Activated naive CD4-positive, alpha-beta T cell (primary cell): ENCODE measurements at places on chromosomes 2 and 18.

- no peak for DNase-seq
Observed at GRCh38 chr2:105865222-105865913, 120.7 kb downstream of the NCK2 start.

- no peak for DNase-seq
Observed at GRCh38 chr2:29293830-29294438, 178.7 kb downstream of the CLIP4 start.

DNA sequence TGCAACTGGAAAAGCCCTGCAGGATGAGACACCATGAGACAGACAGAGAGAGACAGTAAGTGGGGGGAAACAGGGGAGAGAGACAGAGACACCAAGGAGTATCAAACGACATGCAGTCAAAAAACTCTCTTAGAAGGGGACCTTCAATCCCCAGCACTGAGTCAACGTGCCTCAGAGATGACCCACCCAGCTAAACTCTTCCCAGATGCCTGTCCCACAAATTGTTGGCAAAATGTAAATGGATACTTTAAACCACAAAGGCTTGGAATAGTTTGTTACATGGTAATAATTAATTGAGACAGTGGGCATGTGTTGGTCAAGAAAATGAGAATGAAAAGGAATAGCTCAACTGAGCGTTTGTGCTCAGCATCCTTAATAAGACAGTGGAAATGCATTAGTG is 98.3 kb downstream of the GRB14 start:
- no peak for DNase-seq

DNA sequence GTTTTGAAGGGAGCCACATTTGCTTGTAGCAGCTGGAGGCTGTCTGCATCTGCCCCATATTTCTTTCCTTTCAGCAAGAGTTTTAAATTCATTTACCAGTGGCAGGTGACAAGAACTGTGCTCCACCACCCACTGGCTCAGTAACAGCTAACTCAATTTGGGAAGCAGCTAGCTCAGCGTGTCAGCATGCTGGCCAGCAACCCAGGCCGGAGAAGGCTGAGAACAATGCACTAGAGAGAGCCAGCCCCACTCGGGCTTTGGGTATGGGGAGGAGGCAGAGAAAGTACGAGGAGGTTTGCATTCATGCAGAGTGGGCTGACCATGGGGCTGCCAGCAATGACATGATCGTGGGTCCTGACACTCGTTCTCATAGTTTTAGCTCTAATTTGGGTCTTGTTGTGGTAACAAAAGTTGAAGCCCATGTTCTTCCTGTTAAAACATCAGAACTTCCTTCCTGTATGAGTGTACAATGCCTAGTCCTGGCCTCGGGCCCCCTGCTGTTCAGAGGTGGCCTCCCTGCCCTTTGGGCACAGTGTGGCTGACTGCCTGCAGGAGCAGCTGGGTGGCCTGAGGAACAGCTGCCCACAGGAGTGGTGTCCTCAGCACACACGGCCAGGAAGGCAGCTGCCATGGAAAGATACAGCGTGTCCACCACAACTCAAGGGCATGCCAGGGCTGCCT is 23.0 kb downstream of the CDC42EP3 start:
- no peak for DNase-seq

DNA sequence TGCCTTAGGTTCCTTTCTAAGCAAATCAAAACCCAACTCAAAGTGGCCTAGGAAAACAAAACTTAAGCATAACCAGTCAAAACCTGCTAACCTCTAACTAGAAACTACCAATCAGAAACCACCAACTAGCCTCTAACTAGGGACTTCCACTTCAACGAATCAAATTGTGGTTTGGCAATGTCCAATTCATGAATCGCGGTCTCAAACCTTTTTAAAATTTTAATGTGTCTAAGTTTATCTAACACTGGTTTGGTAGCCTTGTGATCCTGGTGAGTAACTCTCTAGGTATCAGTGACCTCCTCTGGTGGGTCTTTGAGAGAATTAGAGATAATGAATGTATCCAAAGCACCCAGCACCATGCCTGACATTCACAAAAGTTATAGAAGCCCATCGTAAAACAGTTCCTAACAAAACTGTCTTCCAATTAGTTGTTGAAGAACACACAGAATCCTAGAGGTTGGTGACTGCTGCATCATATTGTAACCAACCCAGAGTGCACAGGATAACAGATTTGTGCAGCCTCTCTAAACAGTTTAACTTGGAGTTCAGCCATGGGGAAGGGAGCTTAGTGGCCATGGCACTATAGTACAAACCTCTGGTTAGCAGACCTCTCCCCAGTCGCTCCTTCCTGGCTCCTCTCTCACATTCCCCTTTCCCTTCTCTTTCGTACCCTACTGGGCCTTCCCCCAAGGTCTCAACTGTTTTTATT is 45.2 kb upstream of the B3GNT2 start:
- no peak for DNase-seq

DNA sequence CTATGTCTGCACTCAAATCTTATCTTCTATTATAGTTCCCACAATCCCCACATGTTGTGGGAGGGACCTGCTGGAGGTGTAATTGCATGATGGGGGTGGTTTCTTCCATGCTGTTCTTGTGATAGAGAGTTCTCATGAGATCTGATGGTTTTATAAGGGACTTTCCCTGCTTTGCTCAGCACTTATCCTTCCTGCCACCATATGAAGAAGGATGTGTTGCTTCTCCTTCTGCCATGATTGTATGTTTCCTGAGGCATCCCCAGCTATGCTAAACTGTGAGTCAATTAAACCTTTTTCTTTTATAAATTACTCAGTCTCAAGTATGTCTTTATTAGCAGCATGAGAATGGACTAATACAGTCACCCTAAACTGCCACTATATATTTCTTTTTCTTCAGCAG is 79.1 kb downstream of the SH3YL1 start:
- no peak for DNase-seq

GRCh38 chr2:215428060-215428910 is 7.6 kb downstream of the FN1 start:
- no peak for DNase-seq

GRCh38 chr2:66805968-66806367 is 371.0 kb downstream of the MEIS1 start:
- DNase-seq: no peak

DNA sequence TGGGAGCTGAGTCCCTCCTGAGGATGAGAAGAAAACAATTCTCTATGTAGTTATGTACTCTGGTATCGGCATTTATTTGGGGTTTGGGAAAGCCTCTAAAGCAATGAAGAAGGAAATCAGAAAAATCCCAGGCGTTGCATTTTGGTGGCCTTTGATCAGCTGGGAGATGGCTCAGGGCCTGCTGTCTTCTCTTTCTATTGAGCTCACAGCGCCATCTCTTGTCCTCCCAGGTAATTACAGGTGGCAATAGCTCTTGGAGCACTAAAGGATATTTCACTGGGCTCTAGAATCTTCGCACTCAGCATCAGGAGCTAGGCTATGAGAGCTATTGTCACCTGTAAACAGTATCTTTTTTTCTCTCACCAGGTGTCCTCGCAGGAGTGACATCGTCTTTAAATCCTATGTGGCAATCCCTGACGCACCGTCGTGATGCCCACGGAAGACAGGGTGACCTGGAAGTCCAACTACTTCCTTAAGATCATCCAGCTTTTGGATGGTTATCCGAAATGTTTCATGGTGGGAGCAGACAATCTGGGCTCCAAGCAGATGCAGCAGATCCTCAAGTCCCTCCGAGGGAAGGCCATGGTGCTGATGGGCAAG is 76.1 kb upstream of the PMAIP1 start:
- no peak for DNase-seq

- no peak for DNase-seq
Observed at GRCh38 chr2:86621280-86621943, 2.3 kb downstream of the RNF103 start.

DNA sequence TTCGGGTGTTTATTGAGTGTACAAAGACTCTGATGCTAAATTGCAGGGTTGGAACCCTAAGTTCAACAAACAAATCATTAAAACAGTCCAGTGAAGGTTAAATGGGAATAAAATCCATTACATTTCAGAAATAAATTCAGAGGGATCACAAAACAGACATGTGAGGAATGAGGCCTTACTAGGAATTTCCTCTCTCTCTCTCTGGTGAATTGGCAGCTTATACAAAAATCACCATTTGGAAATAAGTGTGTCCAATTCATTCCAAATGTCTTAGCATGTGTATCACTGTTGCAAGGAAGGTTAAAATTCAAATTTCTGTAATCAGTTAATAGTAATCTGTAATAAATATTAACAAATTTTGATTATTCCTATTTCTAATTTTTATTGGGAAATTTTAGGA is 228.6 kb upstream of the PXDN start:
- DNase-seq: no peak

DNA sequence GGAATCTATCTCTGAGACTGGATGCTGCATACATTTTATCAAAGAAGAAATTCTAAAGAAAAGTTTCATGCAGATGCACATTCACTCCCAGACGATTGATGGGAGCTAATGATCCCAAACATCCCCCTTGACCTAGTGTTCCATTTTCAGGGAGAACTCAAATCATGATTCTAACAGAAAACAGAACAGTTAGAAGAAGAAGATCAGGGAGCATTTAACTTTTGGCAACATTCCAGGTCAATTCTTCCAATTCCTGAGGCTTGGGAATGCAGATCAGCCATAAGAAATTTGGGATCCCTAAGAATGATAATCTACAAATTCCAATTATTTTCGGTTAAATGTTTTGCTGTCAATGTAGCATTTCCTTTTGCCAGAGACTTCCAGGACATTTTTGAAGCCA is 96.6 kb downstream of the CPO start:
- no peak for DNase-seq

DNA sequence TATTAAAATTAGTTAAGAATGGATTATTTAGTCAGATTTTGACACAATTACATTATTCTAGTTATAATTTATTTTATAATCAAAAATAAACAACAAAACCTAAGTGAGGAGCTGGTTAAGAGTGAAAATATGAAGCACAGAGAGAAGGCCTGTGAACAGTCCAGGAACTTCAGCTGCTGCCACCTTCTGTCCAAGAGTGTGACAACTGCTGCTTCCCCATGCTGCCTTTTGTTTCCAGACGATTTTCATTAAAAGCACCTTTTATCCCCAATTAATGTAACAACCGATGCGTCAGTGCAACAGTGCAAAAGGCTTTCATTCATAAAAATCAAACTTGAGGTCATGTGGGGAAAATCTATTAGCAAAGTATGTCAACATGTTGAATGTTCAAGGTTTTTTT is 363.6 kb downstream of the CTNNA2 start:
- DNase-seq: no peak

GRCh38 chr2:188659656-188660406 is 314.3 kb upstream of the COL3A1 start:
- no peak for DNase-seq

- no peak for DNase-seq
Observed at GRCh38 chr2:32894119-32894728, 52.5 kb upstream of the LTBP1 start.

- DNase-seq: no peak
Observed at GRCh38 chr2:171895786-171896185, 1.7 kb upstream of the SLC25A12 start.

DNA sequence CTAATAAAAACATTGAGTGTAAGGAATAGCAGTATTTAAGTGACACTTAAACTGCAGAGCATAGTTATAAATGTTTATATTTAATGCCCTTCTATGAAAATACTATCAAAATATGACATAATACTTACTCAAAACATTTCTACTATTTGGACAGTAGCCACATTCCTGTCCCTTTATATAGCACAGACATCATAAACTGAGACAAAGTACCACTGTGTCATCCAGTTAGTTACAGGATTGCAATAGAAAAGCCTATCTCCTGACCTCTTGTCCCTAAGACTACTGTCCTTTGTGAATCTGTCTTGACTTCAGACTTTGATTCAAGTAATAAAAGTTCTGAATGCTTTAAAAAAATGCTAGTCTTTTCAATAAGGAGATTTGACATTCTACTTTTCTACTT is 1528.5 kb upstream of the NXPH2 start:
- no peak for DNase-seq

DNA sequence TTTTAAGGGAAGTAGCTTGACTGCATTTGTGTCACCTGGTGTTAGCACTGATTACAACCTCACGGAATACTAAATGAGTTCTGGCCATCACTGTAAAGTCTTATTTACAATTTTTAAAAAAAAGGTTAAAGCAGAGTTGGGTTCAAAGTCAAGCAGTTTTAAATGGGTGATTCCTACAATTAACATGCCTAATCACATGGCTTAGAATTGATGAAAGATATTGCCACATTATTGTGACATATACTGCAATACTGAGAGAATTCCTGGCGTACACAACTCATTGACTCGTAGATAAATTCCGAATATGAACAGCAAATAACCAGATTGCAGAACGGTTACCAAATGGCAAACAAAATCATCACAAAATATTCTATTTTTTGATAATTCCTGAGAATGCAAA is 34.2 kb downstream of the ROCK2 start:
- no peak for DNase-seq

GRCh38 chr2:84884449-84884848 is 3.6 kb upstream of the TRABD2A start:
- DNase-seq: no peak

- no peak for DNase-seq
Observed at GRCh38 chr2:27705851-27706622, 42.3 kb downstream of the SLC4A1AP start.

- no peak for DNase-seq
Observed at GRCh38 chr2:201452058-201452921, 750 bp downstream of the STRADB start.

- DNase-seq: no peak
Observed at GRCh38 chr2:234339011-234339410, 157.9 kb downstream of the ARL4C start.

DNA sequence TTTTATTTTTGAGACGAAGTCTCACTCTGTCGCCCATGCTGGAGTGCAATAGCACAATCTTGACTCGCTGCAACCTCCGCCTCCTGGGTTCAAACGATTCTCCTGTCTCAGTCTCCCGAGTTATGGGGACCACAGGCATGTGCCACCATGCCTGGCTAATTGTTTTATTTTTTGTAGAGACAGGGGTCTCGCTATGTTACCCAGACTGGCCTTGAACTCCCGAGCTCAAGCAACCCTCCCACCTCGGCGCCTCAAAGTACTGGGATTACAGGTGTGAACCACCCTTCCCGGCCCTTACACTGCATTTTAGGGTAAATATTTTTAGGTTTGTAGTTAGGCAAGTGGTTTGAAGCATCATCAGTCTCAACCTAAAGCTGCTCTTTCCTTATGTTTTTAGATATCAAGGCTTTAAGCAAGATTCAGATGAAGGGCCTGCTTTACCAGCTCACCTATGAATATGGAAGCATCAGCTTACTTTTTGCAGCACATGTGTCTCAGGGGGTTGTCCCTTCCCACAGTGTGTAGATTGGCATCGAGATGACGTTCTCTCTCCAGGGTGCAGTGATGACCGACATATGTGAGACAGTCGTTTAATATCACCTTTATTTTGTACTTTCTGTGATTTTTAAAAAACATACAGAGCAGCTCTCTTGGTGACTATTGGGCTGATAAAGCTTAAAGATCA is 47.2 kb downstream of the ATIC start:
- DNase-seq: no peak

- no peak for DNase-seq
Observed at GRCh38 chr2:41482659-41483058, 565.2 kb upstream of the PKDCC start.
